Activated naive CD4-positive, alpha-beta T cell (primary cell): ENCODE measurements at places on chromosomes 5 and 9.

GRCh38 chr9:32486839-32487562 lies 39.0 kb downstream of the RIGI start:
- DNase-seq, result no peak

DNA sequence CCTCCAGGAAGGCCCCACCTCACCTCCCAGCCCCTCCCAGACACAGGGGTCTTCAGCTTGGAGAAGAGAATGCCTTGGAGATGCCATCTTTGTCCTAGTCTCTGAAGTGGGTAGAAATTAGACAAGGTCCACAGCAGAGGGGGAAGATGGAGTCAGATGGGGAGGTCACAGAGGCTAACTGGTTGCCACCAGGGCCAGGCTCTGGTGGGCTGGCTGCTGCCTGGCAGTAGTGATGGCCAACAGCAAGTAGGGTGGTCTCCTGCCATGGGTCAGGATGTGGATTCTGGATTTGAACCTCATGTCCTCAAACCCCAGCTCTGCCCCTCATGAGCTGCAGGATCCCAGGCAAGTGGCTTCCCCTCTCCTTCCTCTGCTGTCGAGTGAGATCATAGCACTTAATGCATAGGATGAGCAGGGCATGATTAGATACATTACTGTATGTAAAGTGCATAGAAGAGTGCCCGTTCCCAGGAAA lies 38.7 kb upstream of the NEK6 start:
- no peak for DNase-seq

DNA sequence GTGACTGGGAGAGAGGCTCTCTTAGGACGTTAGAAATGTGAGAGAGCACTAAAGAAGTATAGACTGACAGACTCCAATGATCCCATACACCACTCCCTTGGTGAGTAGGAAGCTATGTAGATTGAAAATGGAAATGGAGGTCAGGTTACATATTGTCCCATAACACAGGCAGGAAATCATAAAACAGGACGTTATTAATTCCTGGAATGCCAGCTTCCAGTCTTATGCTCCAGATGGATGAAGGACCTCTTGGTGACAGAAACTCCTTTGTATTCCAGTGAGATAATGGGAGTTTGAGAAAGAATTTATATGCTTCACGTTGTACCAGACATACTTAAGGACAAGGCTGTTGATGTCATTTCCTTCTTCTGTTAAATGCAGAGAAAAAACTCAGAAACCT lies 338.2 kb upstream of the ITGA1 start:
- no peak for DNase-seq

DNA sequence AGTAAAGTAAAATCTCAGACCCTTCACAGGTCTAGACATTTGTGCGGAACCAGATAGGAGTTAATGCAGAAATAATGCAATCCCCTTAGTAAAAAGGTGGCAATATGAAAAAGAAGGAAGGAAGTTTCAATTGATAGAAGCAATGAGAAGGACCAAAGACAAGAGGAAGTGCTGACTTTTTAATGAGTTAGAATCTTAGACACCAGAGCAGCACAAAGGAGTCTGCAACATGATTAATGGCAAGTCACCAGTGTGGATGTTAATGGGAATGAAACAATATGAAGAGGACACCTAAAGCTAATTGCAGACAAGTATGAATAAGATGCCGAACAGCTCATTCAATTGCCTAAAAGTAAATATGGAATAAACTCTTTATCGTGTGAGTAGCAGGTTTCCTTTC lies 50.9 kb downstream of the MEGF9 start:
- no peak for DNase-seq

- no peak for DNase-seq
Measured at GRCh38 chr5:142819825-142820224, 49.6 kb downstream of the ARHGAP26 start.

GRCh38 chr9:92378865-92379560 lies 25.4 kb downstream of the OGN start:
- no peak for DNase-seq

DNA sequence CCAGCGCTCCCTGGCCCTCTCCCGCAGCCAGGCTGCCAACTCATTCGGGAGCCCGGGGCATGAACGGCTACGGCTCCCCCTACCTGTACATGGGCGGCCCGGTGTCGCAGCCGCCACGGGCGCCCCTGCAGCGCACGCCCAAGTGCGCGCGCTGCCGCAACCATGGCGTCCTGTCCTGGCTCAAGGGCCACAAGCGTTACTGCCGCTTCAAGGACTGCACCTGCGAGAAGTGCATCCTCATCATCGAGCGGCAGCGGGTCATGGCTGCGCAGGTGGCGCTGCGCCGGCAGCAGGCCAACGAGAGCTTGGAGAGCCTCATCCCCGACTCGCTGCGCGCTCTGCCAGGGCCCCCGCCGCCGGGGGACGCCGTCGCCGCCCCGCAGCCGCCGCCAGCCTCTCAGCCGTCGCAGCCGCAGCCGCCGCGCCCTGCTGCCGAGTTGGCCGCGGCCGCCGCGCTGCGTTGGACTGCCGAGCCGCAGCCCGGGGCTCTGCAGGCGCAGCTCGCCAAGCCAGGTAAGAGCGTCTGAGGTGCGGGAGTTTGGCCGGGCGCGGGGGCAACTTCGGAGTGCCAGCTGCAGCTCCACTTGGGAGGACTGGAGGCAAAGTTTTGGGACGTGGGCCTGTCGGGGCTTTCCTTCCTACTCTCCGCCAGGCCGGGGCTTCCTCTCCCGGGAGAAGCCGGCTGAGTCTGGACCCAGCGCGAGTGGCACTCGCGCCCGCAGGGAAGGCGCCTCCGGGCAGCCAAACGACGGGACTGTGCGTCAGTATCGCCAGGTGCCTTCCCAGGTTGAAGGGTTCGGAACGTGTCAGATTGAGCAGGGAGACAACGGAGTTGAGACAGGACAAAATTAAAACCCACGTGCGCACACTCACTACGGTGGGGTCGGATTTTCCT lies 735 bp downstream of the DMRT3 start:
- DNase-seq, result no peak

DNA sequence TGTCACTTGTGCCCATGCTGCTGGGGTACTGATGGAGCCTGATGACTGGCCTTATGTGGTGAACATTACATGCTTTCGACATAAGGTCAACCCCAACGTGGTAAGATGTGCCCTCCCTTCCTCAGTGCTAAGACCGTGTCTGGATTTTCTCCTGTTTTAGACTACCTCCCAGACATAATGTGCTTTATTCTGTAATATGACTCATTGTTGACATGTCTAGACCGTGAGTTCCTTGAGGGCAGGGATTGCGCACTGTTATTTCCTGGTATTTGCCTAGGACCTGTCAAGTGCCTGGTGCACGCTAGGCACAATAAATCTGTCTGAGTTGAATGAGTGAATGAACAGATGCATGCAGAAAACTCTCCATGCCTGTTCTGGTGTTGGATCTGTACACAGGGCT lies 346.0 kb downstream of the KDM4C start:
- DNase-seq, result no peak

- no peak for DNase-seq
Measured at GRCh38 chr9:89631384-89631783, 26.6 kb downstream of the GADD45G start.

- DNase-seq, result no peak
Measured at GRCh38 chr9:124844291-124844690, 9.0 kb upstream of the WDR38 start.

DNA sequence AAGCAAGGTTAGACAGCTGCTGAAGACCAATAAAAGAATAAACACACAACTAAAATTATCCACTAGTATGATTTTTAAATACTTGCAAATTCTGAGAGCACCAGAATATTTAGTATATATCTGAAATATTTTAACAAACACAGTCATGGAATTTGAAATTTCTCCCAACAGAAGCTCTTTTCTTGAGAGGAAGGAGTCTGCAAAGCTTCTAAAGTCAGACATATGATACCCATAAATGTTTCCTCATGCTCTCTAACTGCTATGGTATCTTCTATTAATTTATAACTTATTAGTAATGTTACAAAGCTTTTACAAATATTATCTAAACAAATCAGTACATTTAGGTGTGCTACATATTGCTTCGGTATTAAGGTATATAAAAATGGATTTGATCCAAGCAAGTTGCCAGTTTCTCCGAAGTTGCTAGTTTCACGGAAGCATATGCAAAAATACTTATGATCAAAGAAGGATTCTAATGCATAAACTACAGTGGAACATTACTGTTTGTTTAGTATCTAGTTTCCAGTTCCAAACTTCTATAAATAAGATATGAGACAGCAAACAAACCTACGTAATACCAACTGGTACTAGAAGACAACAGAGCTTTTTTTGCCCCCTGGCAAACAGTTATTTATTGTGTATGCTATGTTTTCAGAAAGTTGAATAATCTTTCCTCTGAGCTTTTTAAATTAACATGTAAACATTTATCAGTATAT lies 22.0 kb downstream of the FNIP1 start:
- no peak for DNase-seq

- DNase-seq, result no peak
Measured at GRCh38 chr9:76353280-76353679, 40.9 kb downstream of the RFK start.

DNA sequence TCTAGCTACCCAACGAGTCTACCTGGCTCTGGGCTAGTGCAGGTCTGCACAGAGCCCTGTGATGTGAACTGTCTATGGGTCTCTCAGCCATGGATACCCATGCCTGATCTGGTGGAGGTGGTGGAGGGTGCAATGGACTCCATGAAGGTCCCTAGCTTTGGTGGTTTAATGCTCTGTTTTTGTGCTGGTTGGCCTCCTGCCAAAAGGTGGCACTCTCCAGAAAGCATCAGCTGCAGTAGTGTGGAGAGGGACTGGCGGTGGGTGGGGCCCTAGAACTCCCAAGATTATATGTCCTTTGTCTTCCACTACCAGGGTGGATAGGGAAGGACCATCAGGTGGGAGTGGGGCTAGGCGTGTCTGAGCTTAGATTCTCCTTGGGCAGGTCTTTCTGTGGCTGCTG lies 290.1 kb downstream of the AGTPBP1 start:
- DNase-seq, result no peak

DNA sequence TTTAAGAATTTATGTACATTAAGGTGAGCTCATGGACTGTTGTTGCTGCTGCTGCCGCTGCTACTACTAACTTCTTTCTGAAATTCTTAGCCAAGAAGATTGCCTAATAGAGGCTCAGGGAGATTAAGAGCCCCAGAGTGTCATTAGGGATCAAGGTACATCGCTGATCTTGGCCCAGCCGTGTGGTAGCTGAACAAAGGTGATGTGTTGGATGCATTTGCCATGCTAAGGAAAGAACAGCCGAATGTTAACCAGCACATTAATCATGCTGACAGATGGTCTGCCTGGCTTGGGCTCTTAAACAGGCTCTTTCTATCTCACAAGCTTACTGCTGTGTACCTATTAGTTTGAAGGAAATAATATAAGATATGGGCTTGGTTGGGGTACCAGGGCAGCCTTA lies 137.1 kb downstream of the KCTD16 start:
- no peak for DNase-seq

- DNase-seq, result no peak
Measured at GRCh38 chr5:15501091-15501791, 1.3 kb downstream of the FBXL7 start.

GRCh38 chr5:10607023-10607665 lies 43.3 kb downstream of the ANKRD33B start:
- no peak for DNase-seq

DNA sequence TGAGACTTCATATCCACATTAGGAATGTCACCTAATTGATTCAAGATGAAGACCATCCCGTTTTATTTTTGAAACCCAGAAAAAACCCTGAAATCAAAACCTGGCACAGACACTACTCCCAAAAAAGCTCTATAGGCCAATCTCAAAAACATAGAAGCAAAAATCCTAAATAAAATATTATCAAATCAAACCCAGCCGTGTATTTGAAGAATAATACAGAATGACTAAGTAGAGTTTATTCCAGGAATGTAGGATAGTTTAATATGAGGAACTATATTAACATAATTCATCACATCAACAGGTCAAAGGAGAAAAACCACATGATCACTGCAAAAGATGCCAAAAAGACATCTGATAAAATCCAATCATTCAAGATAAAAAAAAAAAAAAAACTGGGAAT lies 167.1 kb downstream of the ACTL7B start:
- no peak for DNase-seq

DNA sequence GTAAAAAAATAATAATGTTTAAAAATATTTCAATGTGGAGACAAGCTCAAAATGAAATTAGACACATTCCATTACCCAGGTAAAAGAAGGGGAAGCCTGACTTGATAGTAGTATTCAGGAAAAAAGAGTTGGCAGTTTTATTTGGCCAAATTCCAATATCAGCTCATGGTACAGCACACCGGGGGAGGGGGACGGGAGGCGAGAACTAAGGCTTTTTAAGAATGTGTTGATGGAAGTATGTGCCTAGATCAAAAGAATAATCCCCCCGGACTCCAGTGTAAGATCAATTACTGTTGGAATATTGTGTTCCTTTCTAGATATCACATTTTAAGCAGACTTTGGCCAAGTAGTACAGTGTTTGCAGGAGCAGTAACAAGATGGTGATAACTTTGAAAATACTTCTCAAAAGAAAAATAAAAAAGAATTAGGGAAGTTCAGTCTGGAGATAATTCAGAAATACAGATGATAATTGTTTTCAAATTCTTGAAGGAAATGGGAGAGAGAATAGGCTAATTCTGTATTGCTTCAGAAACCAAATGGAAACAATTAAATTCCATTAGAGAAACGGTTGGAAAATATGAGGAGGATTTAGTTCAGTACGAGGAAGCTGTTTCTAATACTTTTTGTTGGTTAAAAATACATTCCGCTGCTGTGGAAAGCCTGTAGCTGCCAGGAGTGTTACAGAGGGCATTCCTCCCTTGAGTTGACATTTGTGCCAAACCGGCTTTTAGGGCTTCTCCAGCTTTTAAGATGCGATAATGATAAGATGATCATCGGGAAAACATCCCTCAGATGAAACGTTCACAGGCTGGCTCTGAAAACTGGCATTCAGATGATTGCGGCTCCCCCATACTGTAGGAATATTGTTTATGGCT lies 98.1 kb upstream of the ERBIN start:
- no peak for DNase-seq
